ENCODE measurements at places on chromosomes 6 and 20.

DNA sequence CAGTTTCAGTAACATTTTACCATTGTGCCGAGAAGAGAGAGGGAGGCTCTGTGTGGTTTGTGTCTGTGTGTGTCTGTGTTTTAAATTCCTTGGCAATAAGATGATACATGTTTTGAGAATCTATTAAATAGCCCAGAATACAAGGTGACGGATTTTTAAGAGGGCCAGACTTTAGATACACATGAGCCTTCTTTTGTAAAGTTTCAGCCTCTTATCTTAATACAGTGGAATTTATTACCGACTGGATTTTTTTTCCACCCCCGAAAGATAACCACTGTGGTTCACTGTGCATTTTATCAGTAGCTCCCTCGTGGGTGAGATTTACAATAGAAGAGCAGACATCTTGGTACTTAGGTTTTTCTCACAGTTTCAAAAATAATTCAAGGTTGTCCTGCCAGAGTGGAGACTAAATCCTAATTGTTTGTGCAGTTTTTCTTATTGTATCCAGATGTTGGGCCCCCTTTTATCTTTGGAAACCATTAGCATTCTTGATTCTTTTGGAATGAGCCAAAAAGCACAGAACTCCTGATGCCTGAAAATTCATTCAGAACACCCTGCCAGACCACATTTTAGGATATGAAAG, 49.9 kb downstream of the STK4 start:
- no peak for DNase-seq

GRCh38 chr6:74415056-74415455, 719.1 kb downstream of the CD109 start:
- no peak for DNase-seq

DNA sequence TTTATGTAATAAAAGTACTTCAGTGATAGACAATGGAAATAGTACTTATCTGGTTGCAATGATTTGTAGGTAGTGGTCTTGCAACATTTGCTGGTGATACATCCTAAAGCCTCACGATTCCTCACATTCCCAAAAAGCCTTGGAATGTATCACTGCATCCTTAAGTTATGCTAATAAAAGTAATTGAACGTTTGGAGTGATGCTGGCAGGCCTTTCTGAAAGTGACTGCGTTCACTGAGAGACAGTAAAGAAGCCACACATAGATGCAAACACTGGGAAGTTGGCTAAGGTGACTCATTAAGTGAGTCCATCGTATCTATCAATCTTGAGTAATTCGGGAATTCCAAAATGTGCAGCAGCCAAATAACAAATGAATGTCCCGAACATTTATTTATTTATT, 444.1 kb upstream of the SOX4 start:
- DNase-seq = no peak

DNA sequence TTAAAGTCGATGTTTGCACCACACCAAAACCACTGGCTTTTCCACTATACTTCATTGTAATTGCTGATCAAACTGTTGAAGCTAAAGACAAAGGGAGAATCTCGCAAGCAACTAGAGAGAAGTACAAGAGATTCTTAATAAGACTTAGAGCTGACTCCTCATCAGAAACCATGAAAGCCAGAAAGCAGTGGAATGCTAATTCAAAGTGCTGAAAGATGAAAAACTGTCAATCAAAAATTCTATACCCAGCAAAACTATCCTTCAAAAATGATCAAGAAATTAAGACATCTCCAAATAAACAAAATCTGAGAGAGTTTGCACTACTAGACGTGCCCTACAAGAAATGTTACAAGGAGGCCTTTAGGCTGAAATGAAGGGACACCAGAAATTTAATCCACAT, 52.6 kb downstream of the CD83 start:
- no peak for DNase-seq

GRCh38 chr6:30515106-30515505, 25.8 kb downstream of the HLA-E start:
- no peak for DNase-seq

DNA sequence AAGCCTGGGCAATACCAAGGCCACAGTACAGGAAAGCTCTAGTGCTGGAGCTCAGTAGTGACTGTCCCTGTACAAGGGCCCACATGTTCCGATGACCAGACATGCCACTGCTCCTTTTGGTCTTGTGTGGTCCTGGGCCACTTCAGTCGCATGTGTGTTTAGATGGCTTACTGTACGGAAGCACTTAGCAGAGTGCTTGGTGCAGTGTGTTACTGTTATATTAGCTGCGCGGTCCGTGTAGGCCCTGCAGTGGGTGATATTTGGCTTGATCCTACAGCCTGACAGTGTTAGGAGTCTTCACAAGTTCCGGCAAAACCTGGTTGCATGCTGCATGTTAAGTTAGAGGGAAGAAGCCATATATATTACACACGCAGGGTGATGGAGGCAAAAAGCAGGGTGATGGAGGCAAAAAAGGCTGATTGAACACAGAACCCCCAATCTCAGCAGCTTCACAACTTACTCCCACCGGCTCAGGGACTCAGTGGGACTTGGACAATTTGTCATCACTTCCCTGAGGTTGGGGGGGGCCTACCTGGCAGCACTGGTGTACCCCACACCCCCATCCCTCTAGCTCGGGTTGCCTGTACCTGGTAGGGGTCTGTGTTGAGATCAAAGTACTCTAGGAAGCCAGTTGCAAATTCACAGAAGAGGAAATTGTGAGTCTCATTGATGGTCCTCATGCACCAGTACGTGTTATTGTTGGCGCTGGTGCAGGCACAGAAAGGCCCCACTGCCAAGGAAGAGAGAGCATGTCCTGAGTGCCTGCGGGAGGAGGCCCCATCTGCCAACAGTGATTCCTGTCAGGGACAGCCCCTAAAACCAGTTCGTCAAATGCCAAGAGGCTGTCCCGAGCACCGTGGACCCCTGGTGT, 122.6 kb downstream of the SULF2 start:
- no peak for DNase-seq

DNA sequence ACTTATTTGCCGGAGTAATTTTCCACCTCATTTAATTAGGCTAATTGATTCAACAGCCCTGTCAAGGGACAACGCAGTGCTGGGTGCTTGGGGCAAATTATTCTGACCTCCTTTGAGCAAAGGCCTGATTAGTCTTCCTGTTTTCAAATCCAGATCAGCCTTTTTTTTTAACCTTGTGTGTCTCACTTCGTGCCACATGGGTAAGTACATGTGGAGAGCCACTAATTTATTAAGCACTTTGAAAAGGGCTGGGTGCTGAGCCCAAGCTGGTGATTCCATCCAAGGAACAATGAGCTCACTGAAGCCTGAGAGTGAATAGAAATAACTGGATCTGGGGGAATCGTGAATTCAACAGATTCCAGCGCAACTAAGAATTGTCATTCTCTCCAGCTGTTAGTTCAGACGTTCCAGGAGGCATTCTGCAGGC, 229.3 kb downstream of the CLIC5 start:
- no peak for DNase-seq

DNA sequence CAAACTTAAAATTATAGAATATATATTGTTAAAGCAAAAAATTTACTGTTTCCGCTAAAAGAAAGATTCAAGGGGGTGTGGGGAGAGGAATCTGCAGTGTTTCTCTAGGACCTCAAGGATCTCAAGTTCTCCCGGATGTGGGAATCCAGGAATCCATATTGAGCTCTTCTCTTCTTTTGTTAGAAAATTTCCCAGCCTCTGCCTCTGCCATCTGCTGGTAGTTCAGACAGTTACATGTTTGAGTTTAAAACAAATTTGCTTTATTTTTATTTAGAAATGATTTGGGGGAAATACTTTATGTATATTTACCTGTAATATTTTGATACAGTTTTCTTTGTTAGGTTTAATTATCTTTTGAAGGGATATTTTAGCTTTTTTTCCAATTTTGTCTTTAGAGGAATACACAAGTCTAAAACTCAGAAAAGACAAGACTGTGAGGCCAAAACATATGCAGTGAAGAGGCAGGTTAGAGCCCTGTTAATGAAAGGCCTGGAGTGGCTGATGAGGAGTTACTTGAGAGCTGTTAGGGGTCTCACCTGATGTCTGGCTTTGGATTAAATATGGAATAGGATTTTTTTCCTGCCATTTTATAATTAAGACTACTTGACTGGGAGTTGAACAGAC, 268.8 kb downstream of the ARID1B start:
- DNase-seq = no peak

GRCh38 chr20:48690888-48691287, 136.9 kb downstream of the PREX1 start:
- no peak for DNase-seq

DNA sequence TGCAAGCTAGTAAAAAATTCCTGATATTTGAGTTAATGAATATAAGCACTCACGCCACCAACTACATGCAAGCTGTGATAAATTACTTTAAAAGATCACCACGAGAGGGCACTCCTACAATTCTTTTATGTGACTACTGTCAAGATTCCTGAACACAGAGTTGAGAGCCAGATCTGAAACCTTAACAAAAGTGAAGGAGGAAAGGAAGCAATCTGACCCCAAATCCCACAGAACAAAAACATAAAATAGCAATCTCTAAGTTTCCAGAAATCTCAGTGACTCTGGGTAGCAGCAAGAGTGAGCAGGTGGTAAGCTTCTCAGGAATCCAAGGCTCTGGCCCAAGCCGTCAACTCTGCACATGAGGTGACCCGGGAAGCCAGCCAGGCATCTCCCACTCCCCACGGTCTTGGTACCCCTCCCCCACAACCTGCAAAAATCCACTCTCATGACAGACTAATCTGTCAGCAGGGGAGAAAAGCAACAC, 55.1 kb downstream of the STAU1 start:
- no peak for DNase-seq

- DNase-seq = no peak
These were observed 134.0 kb downstream of the SAMD5 start for GRCh38 chr6:147642458-147642857.

- DNase-seq = no peak
These were observed 87.5 kb downstream of the RALGAPA2 start for GRCh38 chr20:20624914-20625313.

- DNase-seq = no peak
These were observed 176.6 kb upstream of the PTPRK start for GRCh38 chr6:128696691-128697689.

- DNase-seq = no peak
These were observed 28.2 kb upstream of the FUCA2 start for GRCh38 chr6:143539734-143540133.

GRCh38 chr6:45419571-45420082, 41.9 kb upstream of the SUPT3H start:
- DNase-seq = peak; percentile 48

- DNase-seq = no peak
These were observed 67.6 kb upstream of the FOXQ1 start for GRCh38 chr6:1244278-1244677.

DNA sequence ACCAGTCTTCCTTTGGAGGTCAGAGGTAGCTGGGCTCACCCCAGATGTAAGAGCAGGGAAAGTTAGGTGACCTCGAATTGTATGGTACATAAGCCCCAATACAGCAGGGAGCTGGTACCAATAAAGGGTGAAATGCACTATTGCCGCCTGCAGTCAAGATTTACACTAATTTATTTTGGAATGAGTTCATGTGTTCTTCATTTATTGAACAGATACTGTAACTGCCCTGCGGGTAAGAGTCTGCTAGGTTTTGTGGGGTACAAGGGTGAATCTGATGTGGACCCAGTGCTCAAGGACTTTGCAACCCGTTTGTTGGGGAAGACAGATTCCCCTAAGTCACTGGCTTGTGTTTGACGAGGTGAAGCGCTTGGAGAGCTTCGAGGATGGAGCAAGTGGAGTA, 2.5 kb upstream of the DNAJC5 start:
- DNase-seq = no peak

DNA sequence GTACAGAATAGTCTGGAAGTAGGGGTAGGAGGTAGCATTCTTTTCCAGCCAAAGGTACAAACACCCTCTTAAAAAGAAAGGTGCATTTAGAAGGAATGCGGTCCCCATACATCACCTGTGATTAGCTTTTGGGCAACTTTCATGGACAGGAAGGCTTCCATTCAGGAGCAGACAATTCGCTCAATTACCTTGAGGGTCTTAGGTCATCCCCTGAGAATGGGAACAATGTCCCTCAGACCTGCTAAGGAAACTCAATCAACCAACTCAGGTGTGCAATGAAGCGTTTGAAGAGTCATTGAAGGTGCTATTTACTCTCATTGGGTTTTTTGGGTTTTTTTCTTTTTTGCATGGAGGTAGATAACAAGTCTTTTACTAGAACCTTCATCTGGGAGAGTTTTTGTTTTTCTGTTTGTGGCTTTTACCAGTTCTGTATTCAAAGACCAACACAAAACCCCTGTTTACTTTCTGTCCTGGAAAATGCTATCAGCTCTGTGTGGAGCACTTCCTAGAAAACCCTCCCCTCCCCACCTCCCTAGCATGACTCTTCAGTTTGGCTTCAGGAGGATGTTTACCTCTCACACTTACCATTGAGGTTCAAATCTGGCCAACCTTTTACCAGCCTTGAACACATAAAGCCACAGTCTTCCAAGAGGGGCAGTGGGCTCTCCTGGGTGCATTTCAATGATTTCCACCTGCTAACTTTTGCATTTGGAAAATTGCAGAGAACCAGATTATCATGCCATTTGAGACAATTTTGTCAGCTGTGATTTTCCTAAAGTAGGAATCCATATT, 271.2 kb upstream of the PRDM1 start:
- DNase-seq = no peak

DNA sequence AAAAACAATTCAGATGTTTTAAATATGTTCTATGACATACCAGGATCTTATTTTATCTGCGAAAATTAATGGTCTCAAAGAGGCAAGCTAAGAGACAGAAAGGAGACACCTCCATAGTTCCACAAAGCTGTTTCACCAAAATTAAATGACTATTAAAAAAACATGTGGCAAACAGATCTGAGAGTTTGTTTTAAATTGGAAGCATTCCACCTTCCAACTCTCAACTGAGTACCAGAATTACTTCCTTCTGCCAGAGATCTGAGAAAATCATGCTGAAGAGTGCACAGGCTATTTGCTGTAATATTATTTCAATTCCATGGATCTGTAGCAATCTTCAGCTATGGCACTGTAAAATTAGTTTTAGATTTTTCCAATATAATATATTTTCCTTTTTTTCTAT, 669.5 kb upstream of the MARCKS start:
- no peak for DNase-seq

Data from stimulated activated CD4-positive, alpha-beta T cell treated with anti-CD3 and anti-CD28 coated beads, Interleukin-15, amount 100 ng/mL, for 1 hour (primary cell).